SW480 (cell line): ENCODE measurements at places on chromosomes 4 and X.
A peak's percentile ranks its signal among the peaks of the same experiment; 100 is the strongest.

DNA sequence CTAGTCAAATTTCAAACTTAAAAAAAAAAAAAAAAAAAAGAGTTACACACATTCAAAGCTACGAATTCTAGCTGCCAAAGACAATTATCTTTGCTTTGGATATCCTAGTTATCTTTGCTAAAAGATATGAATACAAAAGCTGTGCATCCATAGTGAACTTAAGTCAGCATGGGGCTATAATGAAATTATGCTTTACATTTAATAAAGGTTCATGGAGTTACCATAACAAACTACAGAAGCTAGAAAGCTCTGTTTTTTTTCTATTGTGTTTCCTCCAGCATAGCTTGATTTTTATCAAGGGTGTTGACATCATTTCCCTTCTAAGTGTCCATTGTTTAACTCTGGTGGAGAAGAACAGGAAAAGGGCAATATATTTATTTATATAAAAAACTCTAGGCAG lies 234.1 kb downstream of the ANKRD50 start:
- no peak for DNase-seq

DNA sequence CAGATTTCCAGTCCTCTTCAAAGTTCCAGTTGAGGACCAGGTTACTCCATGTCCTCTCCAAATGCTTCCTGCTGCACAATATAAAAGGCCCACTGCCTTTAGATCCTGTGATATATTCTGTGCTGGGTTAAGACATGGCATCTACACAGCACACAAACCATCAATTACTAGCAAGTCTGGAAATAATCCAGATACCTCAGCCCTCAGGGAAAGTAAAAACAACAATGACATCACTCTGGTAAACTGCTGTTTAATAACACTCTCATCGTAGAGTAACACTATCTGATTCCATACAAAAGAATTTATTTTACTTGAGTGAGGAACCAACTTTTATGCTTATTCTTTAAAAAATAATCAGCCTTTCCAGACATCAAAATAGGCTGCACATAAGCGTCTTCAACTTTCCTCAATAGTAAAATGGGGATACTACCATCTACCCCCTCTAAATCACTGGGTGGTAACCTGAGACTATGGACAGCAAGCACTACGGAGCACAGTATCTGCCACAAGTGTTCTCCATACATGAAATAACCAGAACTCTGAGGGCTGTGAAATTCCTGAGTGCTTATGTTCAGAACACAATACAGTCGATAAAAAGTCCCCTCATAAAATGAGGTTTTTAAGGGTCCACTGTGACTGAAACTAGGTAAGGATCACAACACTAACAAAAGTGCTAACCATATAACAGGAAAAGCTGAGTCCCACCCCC lies 53.4 kb downstream of the ABCG2 start:
- no peak for DNase-seq

GRCh38 chrX:85988353-85988752 lies 59.0 kb downstream of the CHM start:
- DNase-seq: no peak

- peak; percentile 9 for DNase-seq
Measured at GRCh38 chr4:10694151-10694827, 9.7 kb upstream of the CLNK start.

- DNase-seq: no peak
Measured at GRCh38 chr4:8817096-8817812, 54.4 kb downstream of the HMX1 start.

DNA sequence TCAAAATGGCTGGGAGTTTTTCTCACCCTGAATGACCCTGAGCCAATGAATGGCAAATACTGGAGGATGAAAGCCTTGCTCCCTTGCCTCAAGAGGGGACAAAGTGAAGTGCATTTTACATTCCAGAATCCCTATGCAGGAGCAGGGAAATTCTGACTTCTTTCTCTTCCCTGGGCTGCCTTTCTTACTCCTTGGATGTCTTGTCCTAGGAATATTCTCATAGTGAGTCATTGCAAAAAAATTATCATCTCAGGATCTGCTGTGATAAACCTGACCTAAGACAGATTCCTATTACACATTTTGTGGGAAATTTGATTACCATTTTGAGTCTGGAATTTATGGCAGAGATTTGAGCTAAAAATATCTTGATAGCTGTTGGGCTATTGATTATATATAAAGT lies 199.9 kb downstream of the TMA16 start:
- DNase-seq: no peak

DNA sequence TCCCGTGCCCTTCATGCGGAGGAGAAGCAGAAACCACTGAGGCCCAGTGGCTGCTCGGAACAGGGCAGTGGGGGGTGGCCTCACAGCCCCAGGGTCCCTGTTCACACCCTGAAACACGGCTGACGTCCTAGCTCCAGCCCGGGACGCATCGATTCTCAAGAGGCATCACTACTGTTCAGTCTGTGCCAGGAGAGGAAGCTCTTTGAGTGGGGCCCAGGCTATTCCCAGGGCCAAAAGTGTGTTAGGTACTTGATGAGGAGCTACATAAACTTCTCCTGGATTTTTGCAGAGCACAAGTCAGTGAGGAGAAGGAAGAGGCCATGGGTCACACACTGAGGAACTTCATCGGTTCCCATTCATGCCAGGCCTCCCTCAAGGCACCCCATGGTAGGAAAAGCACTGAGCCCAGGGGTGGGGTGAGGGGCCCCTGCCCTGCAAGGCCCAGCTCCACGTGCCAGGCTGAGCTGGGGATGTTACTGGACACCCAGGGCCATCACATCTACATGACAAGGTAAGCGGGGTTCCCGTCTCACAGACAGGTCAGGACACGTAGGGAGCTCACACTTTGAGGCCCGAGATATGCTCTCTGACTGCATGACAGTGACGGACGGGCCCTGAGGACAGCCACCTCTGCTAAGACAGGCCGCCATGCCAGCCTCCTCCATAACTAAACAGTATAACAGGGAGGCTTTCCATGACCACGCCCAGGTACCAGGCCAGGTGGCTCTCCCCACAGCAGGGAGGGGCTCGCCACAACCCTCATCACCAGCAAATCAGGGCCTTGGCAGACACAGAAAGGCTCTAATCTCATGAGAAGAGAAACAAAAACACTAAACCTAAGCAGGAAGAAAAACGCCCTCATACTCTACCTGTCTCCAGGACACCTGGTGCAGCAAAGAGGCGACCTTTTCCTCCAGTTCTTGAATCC lies 12.4 kb downstream of the TNIP2 start:
- peak; percentile 37 for DNase-seq

GRCh38 chr4:121728066-121728465 lies 31.3 kb upstream of the ANXA5 start:
- DNase-seq: no peak

DNA sequence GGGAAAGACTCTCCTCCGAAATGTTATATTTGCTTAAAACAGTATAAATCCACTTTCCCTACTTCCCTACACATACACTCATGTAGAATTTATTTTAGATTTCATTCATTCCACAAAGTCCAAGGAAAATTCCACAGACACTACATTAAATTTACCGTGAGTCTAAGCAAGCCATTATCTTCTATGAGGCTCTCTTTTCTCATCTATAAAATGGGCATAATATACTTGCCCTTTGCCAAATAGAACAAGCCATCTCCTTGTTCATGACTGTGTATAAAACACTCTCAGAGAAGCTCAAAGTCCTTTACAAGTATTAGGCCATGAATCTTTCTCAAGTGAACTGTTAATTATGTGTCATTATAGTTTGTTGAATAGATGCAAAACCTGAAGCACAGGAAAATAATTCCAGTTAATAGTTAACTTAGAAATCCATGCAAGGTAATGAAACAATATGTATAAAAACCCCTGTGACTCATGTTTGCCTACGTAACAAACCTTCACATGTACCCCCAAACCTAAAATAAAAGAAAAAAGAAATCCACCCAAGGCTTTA lies 10.7 kb downstream of the TEC start:
- no peak for DNase-seq

DNA sequence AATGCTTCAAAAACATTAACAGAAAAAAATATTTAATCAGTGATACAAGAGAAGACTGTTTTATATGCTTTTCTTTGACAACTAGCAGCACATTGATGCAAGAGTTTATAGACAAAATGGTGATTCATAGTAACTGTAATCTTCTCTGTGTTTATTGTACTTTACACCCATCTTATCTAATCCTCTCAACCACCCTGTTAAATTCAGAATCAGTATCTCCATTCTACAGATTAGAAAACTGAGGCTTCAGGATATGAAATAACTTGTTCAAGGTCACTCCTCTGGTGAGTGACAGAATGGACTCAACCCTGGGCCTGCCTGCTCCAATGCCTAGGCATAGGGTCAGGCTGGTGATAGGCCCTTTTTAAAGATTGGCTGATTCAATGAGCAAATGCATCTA lies 26.1 kb upstream of the TMEM184C start:
- DNase-seq: no peak

DNA sequence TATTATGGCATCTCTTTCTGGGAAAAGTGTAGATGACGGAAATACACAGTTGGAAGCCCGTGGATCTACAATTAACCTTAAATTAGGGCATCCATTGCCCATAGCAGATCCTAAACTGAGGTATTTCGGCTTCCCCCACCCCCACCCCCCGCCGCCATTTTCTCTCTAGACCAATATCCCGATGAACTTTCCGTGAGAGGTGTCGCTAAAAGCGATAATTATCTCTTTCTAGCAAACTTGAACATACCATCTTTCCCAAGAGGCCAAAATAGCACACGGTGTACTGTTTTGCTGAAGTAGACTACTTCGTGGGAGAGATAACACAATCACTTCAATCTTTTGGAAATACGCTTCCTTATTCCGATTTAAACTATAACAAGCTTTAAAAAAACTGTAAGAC lies 554 bp downstream of the KLHL15 start:
- DNase-seq: peak; percentile 21

- peak; percentile 35 for DNase-seq
Measured at GRCh38 chrX:57282568-57282967, 3.9 kb upstream of the FAAH2 start.

DNA sequence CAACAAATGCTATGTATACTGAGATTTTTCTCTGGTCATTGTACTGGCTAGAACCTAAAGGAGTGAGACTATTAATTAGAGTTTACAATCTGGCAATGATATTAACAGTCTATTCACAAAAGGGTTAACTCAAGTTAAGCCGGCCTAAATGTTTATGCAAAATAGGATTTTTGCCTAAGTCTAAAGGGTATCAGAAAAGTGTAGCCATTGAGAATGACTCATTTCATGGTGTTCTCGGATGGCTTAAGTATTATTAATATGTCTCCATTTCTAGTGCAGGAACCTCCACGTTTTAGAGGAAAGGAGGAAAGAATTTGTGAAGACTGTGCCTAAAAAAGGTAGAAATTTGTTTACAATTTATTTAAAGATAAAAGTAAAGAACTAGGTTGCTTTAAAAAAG lies 29.8 kb downstream of the DYNLT3 start:
- DNase-seq: no peak

- DNase-seq: no peak
Measured at GRCh38 chrX:81336455-81337152, 134.7 kb downstream of the SH3BGRL start.

DNA sequence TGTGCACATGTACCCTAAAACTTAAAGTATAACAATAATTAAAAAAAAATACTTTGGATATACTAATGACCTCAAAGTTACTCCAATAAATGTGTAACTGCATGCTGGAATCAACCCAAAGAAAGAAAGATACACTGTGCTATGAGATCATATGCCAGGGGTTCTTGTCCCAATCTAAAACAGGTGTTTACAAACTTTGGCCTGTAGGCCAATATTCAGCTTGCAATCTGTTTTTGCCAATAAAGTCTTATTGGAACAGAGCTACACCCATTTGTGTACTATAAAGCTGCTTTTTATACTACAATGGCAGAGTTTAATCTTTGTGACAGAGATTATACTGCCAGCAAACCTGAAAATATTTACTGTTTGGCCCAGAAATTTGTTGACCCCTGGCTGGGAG lies 138.8 kb upstream of the AFF2 start:
- no peak for DNase-seq

GRCh38 chr4:38128478-38129459 lies 168.6 kb downstream of the PTTG2 start:
- DNase-seq: peak; percentile 95

- no peak for DNase-seq
Measured at GRCh38 chr4:55251342-55251741, 94.7 kb upstream of the SRD5A3 start.

- DNase-seq: peak; percentile 67
Measured at GRCh38 chr4:140595065-140595464, 26.3 kb upstream of the UCP1 start.

DNA sequence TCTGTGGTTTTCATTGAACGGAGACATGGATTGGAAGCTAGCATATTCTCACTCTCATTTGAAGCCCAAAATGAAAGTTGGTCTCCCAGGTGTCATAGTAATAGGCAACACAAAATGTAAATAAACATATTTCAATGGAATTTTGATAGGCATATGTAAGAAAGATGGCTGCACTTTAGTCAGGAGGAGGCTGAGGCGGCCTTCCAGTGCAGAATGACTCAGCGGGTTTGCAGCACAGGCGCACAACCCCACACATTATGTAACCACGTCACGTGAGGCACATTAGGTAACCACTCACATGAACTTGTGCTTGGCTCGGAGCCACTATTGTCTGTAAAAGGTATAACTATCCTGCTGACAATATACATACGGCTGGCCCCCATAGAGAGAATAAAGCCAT lies 381.7 kb downstream of the GPAT3 start:
- DNase-seq: no peak

- peak; percentile 11 for DNase-seq
Measured at GRCh38 chr4:120718979-120719566, 203.5 kb downstream of the PRDM5 start.

DNA sequence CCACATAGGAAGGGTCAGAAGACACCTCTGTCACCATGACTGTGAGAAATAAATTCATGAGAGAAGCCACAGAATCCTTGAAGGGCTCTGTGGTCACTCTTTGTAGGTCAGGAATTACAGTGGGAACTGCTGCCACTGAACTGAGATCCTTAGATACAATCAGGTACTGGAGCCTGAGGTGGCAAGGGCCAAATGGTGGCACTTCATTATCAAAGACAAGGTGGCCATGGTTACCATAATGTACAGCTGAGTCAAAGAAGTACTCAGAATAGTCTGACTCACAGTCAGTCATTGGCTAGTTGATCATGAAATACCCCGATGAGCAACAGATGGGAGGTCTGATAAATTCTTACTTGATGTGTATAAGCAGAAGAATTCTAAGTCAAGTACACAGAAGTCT lies 131.9 kb downstream of the RTL3 start:
- DNase-seq: no peak

DNA sequence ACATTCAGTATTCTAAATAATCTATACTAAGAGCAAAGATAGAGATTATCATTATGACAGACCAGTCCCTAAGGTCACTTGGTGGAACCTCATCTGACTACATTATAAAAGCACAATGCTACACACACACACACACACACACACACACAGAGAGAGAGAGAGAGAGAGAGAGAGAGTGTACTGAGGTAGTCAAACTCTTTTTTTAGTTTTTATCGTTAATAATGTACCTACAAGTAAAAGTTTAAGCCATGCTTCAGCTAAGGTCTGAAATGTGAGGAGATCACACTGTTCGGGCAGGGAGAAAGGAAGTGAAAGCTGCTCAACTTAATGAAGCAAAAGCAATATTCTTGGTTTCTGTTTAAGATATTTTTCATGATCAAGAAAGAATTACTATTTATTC lies 75.8 kb upstream of the CCDC160 start:
- no peak for DNase-seq
